ENCODE measurements at places on chromosomes 2 and 18.

DNA sequence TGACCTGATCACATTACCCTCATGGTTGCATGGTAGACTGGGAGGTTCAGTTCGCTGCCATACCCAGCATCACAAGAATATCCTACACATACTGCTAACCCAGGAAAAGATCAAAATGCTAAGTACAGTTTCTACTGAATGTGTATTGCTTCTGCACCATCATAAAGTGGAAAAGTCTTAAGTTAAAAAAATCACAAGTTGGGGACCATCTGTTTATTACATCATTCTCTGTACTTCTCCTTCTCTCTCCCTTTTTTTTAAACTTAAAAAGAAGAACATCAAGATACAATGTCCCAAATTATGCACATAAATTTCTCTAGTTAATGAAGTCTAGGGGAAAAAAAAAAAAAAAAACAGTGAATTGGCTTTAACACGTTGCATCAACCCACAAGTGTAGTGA is 43.3 kb downstream of the NBAS start:
- no peak for DNase-seq

DNA sequence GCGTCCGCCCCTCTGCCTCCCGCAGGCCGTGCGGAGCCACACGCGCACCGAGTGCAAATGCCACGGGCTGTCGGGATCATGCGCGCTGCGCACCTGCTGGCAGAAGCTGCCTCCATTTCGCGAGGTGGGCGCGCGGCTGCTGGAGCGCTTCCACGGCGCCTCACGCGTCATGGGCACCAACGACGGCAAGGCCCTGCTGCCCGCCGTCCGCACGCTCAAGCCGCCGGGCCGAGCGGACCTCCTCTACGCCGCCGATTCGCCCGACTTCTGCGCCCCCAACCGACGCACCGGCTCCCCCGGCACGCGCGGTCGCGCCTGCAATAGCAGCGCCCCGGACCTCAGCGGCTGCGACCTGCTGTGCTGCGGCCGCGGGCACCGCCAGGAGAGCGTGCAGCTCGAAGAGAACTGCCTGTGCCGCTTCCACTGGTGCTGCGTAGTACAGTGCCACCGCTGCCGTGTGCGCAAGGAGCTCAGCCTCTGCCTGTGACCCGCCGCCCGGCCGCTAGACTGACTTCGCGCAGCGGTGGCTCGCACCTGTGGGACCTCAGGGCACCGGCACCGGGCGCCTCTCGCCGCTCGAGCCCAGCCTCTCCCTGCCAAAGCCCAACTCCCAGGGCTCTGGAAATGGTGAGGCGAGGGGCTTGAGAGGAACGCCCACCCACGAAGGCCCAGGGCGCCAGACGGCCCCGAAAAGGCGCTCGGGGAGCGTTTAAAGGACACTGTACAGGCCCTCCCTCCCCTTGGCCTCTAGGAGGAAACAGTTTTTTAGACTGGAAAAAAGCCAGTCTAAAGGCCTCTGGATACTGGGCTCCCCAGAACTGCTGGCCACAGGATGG is 7.1 kb upstream of the WNT10A start:
- DNase-seq: no peak

DNA sequence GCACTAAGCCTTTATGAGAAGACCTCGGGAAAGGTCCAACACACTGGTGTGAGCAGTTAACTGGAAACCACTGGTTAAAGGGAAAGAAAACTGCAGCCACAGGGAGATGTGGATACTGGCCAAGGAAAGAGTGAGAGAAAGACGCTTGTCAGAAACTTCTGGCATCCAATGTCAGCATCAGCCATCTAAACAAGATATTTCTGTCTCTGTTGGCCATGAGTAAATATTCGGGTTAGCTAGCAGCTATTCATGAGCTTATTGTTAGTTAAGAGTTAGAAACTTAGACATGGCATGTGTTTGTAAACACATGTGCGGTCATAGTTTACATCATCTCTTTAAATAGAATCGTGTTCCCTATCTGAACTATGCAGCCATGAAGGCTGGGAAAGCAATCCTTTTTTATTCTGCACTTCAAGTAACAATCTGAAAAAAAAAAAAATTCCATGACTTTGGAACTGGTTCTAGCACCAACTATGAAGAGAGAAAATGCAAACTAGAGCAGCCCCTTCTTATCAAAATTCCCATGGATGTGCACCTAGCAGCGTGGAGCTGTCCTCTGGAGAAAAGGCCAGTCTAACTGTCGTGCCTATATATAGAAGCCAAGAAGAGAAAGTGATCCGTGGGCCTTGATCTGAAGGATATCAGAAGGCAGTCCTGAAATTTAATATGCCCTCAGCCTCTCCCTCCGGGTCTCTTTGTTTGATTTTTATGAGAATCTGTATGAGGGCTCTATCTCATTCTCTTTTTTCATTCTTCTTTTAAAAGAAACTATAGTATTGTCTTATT is 84.0 kb upstream of the RFX8 start:
- DNase-seq: peak; percentile 8

DNA sequence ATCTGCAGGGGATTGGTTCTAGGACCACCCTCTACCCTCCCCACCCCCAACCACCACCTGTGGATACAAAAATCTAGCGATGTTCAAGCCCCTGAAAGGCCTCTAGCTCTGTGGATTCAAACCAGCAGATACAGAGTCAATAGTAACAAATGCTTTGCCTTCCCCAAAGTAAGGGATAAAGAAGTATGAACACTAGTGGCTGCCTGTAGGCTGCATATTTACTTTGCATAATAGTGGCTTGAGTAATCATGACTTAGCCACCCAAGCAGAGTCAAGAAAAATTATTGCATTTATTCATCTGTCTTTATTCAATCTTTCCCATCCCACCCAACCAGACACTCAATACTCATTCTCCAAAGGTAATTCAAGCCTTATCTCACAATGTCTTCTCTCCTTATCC is 43.8 kb downstream of the SOCS6 start:
- DNase-seq: no peak

- no peak for DNase-seq
Measured at GRCh38 chr2:178268435-178268834, 74.1 kb downstream of the OSBPL6 start.

GRCh38 chr18:78947291-78947690 is 32.3 kb upstream of the SALL3 start:
- DNase-seq: no peak

- DNase-seq: no peak
Measured at GRCh38 chr2:169509298-169509885, at the start of gene KLHL41. Gene KLHL41 (plus strand): TSS chr2:169509702. CDS start chr2:169509779, 77 bp downstream.

DNA sequence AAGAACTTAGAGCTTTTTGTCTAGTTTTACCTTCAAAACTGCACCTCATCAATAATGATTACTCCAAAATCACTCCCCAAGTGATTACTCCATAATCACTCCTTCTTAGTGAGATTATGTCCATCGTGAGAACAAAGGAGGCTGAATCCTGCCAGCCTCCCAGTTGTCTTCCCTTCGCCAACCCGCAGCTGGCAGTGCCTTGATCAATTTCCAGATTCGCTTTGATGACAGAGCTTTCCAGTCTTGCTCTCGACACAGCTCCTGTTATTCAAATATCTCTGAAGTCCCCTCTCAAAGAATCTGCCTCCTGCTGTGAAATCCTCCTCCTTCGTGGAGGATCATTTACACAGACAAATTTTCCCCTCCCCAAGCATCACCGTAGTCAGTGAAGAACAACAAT is 237.7 kb downstream of the EIPR1 start:
- no peak for DNase-seq

DNA sequence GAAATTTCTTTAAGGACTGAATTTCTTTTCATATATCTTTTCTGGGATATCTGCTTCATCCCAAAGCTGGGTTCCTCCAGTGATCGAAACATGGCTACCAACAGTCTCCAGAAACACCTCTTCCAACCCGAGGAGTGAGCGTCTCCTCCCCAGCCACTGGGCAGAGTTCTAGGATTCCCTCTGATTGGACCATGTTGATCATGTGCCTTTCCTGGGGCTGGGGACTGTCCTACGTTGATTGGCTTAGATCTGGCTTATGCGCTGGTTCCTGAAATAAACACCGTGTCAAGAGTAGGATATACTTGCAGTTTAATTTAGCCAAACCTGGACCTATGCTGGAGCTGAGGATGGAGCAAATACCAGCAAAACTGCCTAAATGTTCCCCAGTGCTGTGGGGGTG is 55.5 kb upstream of the SLC16A14 start:
- DNase-seq: no peak

DNA sequence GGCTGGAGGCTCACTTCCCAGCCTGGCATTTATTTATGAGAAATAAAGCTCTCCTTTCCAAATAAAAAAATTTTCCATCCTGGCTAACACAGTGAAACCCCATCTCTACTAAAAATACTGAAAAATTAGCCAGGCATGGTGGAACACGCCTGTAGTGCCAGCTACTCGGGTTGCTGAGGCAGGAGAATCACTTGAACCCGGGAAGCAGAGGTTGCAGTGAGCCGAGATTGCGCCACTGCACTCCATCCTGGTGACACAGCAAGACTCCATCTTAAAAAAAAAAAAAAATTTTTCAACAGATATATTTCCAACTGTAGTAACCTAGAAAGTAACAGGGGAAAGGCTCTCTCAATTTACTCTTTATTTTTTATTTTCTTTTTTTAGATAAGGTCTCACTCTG is 6.1 kb upstream of the PCBP1 start:
- no peak for DNase-seq

GRCh38 chr2:213015387-213016165 is 135.8 kb downstream of the IKZF2 start:
- no peak for DNase-seq

DNA sequence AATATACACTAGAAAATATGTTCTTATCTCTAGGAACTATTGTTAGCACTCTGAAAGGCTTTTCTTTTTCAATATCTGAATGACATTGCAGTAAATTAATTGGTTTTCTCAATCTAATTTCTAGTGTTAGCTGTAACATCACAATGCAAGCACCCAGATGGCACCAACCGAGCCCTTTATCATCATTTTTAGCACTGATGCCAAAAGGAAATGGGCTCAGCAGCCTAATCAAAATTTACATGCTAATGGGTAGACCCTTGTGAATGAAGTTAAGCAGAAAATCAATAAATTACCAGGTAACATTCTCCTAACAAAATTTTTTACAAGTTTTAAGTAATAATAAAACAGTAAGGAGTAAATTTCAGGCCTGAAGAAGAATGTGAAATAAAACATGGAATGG is 53.5 kb upstream of the PGAP1 start:
- DNase-seq: no peak

DNA sequence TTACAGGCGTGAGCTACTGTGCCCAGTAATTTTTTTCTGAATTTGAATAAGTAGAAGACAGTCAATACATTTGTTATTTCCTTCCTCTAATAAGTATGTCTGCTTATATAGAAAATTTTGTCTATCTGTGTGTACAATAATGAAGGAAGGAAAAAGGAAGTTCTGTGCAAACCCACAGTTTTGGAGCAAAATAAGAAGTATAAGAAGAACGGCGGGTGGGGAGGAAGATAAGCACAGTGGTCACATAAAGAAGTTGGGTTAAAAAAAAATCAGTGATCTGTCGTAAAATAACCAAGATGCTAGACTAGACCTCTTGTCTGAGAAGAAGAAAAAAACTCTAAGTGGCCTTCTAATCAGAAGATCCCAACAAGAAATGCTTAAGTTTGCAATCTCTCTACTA is 20.2 kb downstream of the MGAT4A start:
- DNase-seq: no peak

- no peak for DNase-seq
Measured at GRCh38 chr2:182048088-182048487, 62.4 kb downstream of the PPP1R1C start.

- no peak for DNase-seq
Measured at GRCh38 chr2:122905431-122905830, 1119.7 kb upstream of the CNTNAP5 start.

- no peak for DNase-seq
Measured at GRCh38 chr2:28648147-28648546, 103.5 kb upstream of the PPP1CB start.

- DNase-seq: no peak
Measured at GRCh38 chr2:202196727-202197126, 41.7 kb downstream of the SUMO1 start.

DNA sequence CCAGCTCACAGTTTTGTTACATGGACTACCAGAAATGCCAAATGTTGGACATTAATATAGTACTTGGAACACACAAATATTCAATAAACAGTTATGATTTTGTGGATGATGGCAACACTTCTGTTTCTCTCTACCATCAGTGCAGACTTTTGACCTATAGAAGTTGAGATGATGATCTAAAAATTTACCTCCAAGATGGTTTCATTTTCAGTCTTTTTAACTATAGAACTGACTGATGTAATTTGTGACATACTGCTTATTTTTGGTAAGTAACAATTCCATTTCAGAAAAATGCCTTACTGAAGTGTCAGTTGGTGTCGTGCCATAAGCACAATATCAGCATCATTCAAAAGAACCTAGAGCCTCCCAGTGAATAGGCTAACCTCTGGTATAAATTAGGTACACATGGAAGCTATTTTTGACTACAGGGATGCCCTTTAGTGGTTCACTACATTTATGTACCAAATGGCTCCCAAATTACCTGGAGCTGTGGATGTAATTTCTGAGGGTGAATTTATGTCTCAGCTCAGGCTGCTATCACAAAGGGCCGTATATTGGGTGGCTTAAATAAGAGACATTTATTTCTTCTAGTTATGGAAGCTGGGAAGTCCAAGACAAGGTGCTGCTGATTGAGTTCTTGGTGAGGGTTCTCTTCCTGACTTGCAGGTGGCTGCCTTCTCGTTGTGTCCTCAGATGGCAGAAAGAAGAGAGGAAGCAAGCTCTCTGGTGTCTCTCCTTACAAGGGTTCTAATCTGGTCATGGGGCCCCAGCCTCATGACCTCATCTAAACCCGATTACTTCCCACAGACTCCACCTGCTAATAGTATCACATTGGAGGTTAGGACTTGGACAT is 66.5 kb downstream of the ALPK2 start:
- DNase-seq: no peak

- DNase-seq: no peak
Measured at GRCh38 chr2:234483568-234484251, 13.2 kb downstream of the ARL4C start.

DNA sequence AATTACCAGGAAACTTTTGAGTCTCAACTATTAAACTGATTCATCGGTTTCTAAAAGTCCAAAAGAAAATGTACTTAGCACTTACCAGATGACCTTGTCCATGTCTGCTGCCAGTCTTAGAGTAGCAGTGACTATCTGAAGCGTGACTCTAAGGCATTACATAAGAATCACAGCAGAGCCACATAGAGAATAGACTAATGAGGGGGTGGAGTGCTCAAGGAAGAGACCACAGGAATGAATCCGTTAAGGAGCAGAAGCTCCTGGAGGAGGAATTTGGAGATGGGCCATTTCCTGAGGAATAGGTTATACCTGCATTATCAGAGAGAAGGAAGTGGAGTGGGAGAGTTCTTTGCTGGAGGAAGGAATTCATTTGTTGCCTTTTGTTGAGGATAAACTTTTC is 116.0 kb downstream of the MAP3K20 start:
- no peak for DNase-seq

- no peak for DNase-seq
Measured at GRCh38 chr2:170582313-170582712, 132.8 kb upstream of the SP5 start.

- DNase-seq: no peak
Measured at GRCh38 chr2:205261516-205262020, 420.7 kb upstream of the NRP2 start.

DNA sequence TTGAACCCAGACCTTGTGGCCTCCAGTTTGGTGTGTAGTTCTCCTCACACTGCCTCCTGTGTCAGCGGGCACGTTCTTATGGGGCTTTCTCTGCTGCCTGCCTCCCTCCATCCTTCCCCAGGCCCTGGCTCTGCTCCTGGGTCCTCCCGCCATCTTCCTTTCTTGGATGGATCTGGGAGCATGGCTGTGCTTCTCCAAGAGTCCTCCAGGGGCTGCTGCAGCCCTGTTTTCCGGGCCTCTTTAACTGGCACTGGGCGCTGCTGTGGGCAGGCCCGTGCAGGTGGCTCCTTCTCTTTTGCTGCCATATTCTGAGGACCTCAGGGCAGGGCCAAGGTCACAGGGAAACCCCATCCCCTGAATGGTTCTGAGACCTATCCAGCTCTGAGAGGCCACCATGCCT is 17.8 kb downstream of the THNSL2 start:
- no peak for DNase-seq
